ENCODE measurements at places on chromosomes 13 and 19.

DNA sequence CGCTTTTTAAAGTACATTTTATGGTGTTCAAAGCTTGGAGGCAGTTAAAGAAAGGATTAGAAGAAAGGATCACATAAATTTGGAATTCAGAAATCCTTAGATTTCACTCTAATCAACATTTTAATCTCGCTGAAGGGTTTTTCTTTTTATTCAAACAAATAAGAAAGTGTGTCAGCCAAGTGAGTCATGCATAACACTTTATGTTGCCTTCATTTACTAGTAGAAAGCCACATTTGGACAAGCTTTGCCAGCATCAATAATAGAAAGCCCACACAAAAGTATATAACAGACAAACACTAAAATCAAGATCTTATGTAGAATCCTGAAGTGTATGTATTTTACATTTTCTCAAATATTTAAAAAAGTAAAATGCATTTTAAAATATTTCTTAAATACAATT lies 154.9 kb upstream of the TRPC4 start:
- DNase-seq = no peak

DNA sequence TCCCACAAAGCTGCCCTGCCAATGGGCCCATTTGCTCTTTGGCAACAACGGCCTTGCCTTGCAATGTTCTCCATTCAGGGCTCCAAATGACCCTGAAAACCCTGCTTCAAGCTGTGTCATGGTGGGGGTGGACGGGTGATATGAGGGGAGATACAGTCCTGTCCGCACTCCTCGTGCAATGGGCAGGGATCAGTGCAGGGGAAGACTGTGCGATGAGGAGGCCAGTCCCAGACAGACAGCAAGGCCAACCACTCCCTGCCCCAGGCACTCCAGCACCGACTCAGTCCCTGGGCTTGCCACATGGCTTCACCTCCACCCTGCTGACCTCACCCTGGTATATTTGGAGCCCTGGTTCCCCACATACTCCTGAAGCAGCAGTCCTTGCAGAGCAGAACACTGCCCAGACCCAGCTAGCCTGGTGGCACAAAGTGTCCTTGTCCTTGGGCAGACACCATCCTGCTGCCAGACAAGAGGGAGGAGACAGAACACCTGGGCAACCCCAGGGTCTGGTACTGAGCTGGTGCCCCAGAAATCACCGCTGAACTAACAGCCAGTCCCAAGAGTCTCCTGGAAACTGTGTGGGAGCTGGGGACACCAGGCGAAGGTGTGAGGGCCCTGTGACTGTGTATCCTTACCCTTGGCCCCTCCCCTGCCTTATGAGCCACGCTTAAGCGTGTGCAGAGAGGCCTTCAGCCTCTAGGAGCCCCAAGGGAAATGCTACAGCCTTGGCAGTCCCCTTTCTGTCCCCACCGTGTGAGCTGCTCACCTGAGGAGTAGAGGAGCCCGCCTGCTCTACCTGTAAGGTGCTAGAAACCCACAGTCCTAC lies 9.1 kb upstream of the SLC35E1 start:
- no peak for DNase-seq

DNA sequence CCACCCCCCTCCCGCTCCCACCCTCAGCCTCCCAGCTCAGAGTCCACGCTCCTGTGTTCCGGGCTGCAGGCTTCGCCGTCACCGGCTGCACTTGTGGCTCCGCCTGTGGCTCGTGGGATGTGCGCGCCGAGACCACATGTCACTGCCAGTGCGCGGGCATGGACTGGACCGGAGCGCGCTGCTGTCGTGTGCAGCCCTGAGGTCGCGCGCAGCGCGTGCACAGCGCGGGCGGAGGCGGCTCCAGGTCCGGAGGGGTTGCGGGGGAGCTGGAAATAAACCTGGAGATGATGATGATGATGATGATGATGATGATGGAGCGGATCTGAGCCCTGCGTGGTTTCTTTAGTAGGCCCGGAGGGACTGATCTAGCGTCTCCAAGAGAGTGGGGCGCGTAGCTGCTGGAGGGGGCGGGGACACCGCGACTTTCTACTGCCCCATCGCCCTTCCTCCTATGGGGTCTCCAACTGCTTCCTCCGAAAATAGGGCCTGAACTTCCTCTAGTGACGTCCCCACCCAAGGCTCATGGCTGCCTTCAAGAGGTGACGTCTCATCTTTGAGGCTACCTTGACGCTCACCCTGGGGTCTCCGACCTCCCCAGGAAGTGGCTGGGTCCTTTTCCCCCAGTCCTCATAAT lies 1.4 kb downstream of the RETN start:
- DNase-seq = no peak

GRCh38 chr19:17149393-17150135 lies 65.6 kb upstream of the USE1 start:
- DNase-seq = no peak

DNA sequence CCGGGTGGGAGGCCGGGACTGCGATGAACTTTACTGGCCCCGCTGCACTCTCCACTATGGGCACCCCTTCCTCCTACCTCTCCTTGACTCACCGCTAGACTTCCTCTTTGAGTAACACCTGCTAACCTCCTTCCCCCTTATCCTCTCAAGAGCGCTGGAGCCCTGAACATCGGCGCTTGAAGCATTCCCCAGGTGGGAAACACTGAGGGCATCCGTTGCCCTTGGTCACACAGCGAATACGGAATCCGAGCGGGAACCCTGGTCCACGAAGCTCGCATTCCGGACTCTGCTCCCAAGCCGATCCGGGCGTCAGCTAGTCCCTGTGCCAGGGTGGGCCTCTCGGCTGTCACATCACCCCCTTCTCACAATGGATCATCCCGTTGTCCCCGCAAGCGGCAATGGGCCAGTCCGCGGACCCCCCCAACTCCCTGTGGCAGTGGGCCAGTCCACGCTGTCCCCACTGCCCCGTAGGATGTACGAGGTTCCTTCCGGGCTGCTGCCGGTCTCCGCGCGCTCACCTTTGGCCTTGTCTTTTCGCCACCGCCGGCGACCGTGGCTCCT lies 4.2 kb downstream of the LIPE start:
- no peak for DNase-seq

Data from neuronal stem cell (in vitro differentiated cells).